Ovary (tissue), 10 donors: ENCODE measurements at places on chromosomes 6 and 20. TPM values are rescaled to one million over a fixed set of nuclear protein-coding genes. Genes with fewer than 3 reads are reported as not detected.

- DNase-seq, result no peak
Measured at GRCh38 chr6:53630533-53631226, 34.9 kb downstream of the KLHL31 start.

DNA sequence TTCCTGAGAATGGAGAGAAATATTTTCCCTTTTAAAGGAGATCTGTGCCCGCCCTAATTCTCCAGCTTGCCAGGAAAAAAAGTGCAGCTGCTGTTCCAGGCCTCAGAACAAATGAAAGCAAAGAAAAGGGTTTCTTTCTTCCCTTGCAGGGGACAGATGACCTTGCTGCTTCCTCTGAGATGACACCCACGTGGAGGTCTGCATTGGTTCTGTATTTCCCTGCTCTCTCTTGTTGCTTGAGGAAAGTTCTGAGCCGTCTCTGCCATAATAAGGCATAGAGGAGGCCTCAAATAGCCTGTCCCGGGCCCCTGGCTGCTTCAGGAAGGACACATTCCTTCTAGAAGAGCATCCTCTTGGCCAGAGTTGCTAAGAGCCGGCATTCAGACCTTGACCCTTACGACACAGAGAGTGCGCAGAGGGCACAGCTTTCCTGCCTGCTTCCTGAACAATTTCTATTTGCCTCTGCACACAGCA lies 501.8 kb upstream of the SULF2 start:
- peak; percentile 71 for DNase-seq

DNA sequence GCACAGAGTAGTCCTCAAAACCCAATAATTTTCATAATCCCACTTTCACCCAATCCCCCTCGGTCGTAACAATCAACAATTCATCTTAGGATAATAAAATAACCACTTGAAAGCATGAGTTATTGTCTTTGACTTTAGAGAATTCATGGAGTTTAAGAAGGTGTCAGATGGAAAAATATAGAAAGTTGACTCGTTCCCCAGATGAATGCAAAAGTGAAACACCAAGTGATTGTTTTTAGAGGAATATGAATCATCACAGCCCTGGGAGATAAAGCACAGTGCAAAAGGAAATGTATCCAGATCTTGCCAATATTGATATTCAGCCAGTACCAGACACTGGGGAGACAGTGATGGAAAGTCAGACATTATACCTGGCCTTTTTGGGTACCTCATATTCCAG lies 860.5 kb downstream of the DHX35 start:
- no peak for DNase-seq

GRCh38 chr20:25070821-25071473 lies 11.0 kb downstream of the VSX1 start:
- DNase-seq, result no peak

- DNase-seq, result no peak
Measured at GRCh38 chr6:96923400-96923799, 1.1 kb upstream of the KLHL32 start.

DNA sequence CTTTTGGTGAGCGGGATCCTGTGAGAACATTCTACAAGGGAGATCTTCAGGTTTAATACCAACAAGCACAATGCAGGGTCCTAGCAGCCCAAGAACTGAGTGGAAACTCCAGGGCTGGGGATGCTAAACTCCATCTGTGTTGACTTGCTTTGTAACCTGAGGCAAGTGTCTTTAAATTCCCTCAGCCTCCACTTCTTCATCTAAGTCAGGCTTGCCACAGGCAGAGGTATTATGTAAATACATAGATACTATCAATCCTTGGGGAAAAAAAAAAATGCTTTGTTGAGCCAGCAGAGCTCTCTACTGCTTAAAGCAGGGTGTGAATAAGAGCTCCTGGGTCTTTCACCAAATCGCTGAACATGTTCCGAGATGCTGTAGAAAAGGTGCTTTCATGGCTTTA lies 114.2 kb upstream of the PHACTR1 start:
- no peak for DNase-seq

DNA sequence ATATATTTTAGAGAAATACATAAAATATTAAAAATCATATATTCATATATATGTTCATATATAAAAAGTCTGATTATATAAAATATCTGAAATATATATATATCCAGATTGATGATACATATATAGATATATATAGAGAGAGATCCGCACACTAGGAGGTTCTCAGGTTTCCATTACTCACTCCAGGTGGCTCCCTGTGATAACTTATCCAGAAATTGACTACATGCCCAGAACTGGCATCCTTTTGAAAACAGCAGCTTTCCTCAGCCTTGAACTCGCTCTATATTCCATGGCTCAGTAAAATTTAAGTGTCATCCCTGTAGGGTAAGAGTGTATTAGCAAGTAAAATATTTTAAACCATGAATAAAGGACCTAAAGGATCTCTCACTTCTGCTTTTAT lies 206.8 kb downstream of the TINAG start:
- no peak for DNase-seq

GRCh38 chr20:34971561-34972235 lies 16.0 kb downstream of the MYH7B start:
- DNase-seq, result no peak

DNA sequence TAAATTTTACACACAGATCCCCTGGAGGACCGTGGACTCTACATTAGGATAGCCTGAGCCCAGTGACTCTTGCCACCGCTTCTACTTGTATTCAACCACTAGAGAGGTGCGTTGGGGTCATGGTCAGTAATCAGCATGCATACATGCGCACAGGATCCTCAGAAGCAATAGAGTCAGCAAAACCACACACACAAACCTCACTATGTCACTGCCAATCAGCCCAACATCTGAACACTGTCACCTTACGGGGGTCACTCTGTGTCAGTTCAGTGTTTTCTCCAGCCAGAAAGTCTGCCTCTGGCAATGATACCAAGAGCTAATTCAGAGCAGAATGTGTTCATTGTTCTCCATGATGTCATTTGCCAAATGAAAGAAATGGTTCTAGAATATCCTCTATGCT lies 225.3 kb downstream of the KHDC1L start:
- no peak for DNase-seq

GRCh38 chr6:167345348-167345747 lies 20.5 kb downstream of the TTLL2 start:
- no peak for DNase-seq

The SYCP2L gene
- 0.41 TPM for polyA plus RNA-seq

The C2 gene
- polyA plus RNA-seq, result 8.6 TPM

The GPANK1 gene
- 26.6 TPM for polyA plus RNA-seq
